ENCODE measurements at places on chromosomes 5 and 9.

- DNase-seq = peak; percentile 61
Measured at GRCh38 chr9:126499005-126499910, 114.5 kb upstream of the LMX1B start.

GRCh38 chr5:111914966-111915636, 158.1 kb upstream of the NREP start:
- no peak for DNase-seq

DNA sequence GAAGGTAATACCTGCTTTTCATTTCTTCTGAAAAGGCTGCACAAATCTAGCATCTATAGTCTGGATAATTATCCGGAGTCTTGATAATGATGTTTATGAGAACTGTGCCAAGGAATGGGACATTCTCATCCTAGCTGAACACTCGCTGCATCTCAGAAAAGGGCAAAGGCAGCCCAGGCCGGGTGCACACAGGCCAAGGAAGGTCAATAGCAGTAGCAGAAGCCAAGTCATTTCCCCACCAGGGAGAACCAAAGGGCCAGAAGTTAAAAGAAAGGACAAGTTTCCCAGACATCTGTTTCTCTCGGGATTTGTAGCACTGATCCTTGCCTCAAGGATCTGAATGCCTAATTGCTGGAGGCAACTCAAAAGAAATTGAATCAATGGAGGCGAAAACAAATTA, 66.1 kb upstream of the ANKRD55 start:
- peak; percentile 59 for DNase-seq

- peak; percentile 55 for DNase-seq
Measured at GRCh38 chr5:169164481-169164925, 136.4 kb downstream of the SLIT3 start.

DNA sequence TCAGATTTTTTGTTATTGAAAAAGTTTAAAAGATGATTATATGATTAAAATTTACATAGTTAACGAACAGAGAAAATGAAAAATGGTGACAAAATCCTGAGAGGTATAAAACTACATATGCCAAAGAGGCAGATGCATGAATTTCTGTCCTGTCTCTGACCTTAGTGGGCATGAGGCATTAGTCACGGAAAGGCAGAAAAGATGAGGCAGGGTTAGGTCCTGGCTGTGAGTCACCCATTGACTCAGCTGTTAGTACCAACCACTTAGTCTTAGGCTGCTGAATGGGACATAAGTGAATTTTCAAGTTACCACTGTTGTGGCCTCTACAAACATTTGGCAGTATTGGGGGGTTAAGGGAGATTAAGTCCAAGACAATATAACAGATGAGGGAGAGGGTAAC, 33.1 kb downstream of the RASA1 start:
- no peak for DNase-seq

- no peak for DNase-seq
Measured at GRCh38 chr5:110853267-110853666, 114.5 kb downstream of the SLC25A46 start.

GRCh38 chr5:174726916-174727793, 2.8 kb downstream of the MSX2 start:
- DNase-seq = no peak

- no peak for DNase-seq
Measured at GRCh38 chr9:128412120-128412790, 8.4 kb upstream of the CERCAM start.

DNA sequence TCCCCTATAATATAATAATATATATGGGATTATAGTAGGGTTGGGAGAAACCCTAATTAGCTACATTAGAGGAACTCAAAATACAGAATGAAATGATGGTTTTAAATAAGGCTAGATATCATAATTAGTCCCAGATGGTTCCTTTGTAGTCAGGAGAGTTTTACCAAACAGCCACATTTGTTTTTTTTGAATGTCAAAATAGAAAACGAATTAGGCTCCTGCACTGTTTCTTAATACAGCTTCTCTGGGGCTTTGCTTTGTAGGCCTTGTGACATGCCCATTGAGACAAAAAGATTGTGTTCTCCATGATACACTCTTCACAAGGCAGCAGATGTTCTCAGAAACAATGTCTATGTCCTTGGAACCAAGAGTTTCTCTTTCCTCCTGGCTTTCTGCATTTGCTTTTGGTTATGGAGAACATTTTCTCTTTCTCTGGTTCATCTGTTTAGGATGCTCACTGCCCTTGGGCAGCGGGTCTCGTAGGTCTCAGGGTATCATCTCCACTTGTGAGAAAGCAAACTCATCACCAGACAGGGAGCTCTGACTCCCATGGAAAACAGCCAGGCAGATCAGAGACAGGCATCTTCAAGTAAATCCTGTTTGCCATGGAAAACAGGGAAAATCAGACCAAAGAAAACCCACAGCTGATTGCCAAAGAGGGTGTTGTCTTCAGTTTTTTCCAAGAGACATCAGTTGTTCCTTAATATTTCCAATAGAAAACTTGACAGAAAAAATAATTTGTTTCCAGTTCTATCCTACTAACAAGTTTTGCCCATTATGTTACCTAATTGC, 54.1 kb upstream of the RPS23 start:
- no peak for DNase-seq

- DNase-seq = peak; percentile 55
Measured at GRCh38 chr5:79727451-79728355, 38.1 kb downstream of the CMYA5 start.

GRCh38 chr9:117704024-117704575, at the start of gene TLR4:
Gene TLR4, plus strand, starts transcription at chr9:117704403. Its CDS starts 70 bp downstream, at chr9:117704473.
- DNase-seq = peak; percentile 79

GRCh38 chr9:22449719-22450118, 3.1 kb downstream of the DMRTA1 start:
- no peak for DNase-seq

DNA sequence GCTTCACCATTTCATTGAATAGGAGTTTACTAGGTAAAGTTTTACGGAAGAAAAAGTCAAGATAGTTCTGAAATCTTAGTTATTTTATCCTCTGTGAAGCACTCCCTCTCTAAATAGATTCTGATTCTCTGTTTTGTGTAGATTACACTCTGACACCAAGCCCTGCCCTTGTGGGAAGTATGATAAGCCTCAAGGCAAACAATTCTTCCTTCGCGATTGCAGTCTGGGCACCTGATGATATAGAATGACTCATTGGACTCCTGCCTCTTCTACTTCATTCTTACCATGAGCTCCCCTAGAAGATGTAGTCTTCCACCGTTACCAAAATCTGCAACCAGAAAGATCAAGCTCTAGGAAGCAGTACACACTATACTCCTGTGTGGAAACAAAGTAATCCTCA, 626.9 kb upstream of the PTGER4 start:
- DNase-seq = no peak

DNA sequence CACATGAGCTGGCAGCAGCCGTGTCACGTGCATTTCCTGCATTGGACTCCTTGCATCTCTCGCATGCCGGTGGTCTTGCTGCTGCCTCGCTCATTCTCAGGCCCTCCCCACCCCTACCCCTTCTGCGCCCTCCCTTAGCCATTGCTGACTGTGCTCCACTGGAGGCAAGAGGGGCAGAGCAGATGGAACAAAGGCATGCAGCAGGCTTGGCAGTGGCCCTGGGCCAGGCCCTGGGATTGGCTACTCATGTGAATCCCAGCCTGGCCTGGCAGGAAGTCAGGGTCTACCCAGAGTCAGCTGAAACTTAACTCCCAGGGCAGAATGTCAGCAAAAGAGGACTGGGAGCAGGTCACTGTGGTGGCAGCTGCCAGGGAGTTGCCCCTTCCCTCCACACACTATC, 62.3 kb downstream of the TSTD2 start:
- DNase-seq = peak; percentile 90

- no peak for DNase-seq
Measured at GRCh38 chr5:159163701-159164046, 45.7 kb downstream of the RNF145 start.

DNA sequence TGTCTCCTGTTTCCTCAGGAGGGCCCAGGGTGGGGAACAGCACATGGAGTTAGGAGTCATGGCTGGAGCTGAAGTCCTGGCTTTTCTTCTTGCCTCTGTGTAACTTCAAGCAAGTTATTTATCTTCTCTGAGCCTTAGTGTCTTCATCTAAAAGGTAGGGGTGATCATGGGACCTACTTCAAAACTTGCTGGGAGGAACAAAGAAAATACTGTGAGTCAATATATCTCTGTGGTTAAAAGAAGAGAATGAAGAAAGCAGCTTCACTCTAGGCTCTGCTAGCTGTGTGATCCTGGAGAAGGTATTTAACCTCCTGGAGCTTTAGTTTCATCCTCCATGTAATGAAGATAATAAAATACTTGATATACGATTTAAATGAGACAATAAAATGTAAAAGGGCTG, 26.5 kb downstream of the AFAP1L1 start:
- DNase-seq = no peak

- no peak for DNase-seq
Measured at GRCh38 chr9:121830441-121831140, 179.2 kb downstream of the DAB2IP start.

DNA sequence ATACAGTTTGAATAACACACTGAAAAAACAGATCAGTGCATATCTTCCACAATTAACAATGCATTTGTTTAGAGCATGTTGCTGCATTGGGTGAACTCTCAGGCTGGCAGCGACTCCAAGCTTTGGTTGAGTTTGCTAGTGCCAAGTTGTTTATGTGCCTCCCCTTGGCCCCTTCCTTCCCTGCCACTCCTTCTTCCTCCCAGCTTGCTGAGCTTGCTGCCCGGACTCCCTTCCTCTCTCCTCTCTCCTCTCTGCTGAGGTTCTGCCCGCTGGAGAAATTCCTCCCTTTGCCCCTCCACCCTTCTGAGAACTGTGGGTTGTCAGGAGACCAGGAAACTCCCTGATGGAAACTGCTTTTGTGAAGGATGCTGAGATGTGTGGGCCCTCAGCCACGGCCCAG, 247.3 kb downstream of the PDZD2 start:
- no peak for DNase-seq

DNA sequence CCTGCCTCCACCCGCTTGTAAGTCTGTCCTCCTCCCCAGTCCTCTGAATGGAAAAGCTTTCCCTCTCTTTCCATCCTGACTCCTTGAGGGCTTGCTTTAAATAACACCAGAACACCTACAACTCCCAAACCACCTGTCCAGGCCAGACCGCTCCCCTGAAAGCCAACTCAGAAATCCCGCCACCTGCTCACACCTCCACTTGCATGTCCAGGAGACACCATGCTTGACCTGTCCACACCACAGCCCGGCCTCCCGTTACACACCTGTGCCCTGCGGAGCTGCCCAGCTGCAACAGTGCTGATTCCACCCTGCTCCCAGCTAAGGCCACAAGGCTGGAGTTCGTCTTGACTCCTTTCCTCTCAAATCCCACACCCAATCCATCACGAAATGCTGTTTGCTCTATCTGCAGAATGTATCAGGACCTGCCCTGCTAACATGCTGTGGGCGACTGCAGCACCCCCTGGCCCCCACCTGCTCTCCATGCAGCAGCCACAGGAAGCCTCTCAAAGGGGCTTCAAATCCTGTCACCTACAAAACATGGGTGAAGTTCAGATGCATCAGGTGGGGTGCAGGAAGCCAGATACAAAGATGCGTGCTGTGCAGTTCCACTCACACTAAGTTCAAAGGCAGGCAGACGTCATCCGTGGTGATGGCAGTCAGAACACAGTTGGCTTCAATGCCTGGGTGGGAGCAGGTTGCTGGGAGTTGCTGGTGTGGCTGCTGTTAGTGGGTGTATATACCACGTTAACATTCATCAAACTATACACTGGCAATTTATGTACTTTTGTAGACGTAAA, 166.0 kb downstream of the ROR2 start:
- no peak for DNase-seq

DNA sequence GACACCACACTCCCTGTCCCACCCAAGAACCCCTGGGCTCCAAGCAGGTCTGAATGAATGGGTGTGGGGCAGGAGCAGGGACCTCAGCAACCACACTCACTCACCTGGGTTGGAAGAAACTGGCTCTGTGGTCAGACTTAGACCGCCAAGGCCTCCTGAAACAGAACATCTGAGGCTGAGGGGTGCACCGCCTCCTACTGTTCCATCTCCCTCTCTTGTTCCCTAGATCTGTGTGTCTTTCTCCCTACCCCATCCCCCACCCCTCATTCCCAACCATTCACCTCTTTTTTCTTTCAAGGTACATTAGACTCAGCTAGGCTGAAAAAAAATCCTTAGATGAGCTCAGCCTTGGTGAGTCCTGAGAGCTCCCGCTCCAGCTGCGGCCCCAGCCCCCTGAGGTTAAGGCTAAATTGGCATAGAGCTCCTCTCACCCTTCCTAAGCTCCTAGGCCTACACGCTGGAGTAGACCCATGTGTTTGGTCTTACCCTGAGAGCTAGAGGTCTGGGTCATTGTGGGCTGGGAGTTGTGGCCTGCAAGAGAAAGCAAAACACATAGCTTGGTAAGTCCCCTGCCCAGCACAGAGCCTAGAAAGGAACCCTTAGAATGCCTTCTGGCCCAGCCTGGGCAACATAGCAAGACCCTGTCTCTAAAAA, 4.8 kb downstream of the ECSCR start:
- no peak for DNase-seq

DNA sequence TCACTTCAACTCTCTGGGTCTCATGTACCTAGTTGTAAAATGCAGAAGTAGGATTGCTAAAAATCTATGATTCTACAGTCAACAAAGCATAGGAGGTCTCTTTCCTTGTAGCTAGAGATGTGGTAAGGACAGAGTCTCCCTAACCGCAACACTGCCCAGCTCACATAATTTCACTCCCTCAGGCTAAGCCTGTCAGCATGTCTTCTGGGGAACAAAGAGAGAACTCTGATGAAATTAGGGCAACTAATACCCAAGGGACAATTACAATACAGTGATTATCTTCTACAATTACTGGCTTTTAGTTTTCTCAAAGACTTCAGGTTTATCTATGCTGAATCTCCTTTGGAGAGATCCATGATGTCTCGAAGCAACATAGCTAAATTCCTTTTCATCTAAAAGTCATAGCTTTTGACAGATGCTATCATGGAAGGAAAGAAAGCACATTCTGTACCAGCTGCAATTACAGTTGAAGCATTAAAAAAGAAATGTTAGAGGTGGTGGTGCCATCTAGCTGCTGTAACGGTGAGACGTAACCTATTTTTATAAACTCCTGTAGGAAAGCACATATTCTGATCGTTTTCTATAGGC, 141.1 kb upstream of the TARS1 start:
- DNase-seq = no peak

DNA sequence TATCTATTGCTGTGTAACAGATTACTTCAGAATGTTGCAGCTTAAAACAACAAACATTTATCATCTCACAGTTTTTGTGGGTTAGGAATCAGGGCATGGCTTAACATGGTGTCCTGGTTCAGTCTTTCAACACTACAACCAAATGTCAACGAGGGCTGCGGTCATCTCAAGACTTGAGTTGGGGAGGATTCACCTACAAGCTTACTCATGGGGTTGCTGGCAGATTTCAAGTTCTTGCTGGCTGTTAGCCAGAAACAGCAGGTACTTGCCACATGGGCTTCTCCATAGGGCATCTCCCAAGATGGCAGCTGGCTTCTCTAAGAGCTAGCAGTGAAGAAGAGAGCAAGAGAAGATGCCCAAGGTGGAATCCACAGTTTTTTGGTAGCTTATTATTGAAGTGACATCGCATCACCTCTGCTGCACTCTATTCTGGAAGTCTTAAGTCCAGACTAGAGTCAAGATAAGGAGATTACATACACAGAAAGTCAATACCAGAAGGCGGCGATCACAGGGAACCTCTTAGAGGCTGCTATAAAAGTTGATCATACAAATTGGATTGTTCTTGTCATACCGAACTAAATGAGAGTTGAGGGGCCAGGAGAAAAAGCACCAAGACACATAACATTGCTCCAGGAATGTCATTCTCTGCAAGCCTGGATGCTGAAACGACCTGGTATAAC, 42.2 kb downstream of the C9orf153 start:
- no peak for DNase-seq

- DNase-seq = no peak
Measured at GRCh38 chr5:149762958-149763630, 33.0 kb downstream of the PPARGC1B start.

GRCh38 chr5:142316051-142316450, 8.8 kb downstream of the SPRY4 start:
- DNase-seq = no peak

GRCh38 chr5:175816348-175816747, 55.0 kb upstream of the CPLX2 start:
- DNase-seq = no peak
